Liver (tissue), 10 donors: ENCODE measurements at places on chromosomes 16 and 17. TPM values are rescaled to one million over a fixed set of nuclear protein-coding genes. Genes with fewer than 3 reads are reported as not detected.

SULT1A2 gene
- polyA plus RNA-seq, result 29.4 TPM

ZNF423 gene
- polyA plus RNA-seq, result 0.37 TPM

GABARAP gene
- polyA plus RNA-seq, result 489 TPM

ZNF624 gene
- 0.72 TPM for polyA plus RNA-seq

TPSG1 gene
- polyA plus RNA-seq, result 0.55 TPM

HBA2 gene
- 15.5 TPM for polyA plus RNA-seq

DNA sequence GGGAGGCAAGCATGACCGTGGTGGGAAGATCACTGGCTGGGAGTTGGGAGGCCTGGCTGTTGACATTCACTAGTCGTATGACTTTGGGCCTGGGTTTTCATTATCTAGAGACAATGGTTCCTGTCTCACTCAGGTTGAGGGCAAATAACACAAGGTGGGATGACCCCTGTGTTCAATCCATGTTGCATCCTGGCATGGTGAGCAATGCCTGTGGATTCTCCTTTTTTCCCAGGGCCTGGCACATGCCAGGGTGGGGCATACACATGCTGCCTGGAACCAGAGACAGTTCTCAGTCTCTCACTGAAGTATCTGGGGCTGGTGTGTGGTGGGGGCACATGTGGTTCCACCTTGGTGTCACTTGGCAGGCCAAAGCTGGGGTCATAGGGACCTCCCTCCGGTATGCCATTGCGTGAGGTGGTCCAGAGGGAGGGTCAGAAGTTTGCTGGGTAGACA lies 5.4 kb downstream of the THRA start:
- no peaks in the 10 kb centered on the region for H3K27me3 ChIP-seq
- no peaks in the 10 kb centered on the region for H3K36me3 ChIP-seq
- DNase-seq, result no peak
- peak overlapping the region; percentile 1 for H3K27ac ChIP-seq

DNA sequence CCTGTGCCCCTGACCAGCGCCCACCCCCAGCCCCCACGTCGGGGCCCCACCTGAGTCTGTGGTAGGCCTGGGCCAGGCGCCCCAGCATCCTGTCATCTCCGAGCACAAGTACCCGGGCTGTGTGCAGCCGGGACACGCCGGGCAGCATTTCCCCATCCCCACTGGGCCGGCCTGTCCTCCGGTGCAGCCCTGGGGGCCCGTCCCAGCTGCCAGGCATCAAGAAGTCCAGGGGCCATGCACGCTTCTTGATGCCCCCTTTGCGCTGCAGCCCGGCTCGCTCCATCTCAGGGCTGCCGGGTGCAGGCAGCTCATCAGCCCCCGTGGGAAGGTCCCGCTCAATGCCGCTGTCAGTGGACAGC lies 29.3 kb upstream of the MFSD6L start:
- DNase-seq, result no peak
- H3K4me1 ChIP-seq, result no peaks in the 10 kb centered on the region
- no peaks in the 10 kb centered on the region for H3K36me3 ChIP-seq

DNA sequence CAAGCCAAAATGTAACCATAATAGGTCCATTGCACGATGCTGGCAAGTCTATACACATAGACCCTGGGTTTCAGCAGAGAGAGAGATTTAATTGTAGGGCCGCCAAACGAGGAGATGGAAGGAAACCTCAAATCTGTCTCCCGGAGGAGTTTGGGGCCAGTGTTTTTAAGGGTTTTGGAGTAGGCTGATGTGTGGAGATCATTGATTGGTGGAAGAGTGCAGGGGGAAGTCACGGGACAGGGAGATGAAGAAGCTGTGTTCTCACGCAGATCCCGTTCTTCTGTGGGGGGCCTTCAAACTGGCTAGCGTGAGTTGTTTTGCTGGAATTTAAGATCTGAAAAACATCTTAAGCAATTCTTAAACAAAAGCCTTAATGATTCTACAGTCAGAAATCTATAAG lies 84.8 kb downstream of the KATNIP start:
- H3K4me3 ChIP-seq, result no peak overlapping the region
- DNase-seq, result no peak
- H3K4me1 ChIP-seq, result no peaks in the 10 kb centered on the region
- H3K27me3 ChIP-seq, result no peaks in the 10 kb centered on the region

- H3K4me1 ChIP-seq, result peaks cover 17% of the 10 kb centered on the region
- no peak overlapping the region for H3K4me3 ChIP-seq
- peaks cover 17% of the 10 kb centered on the region for H3K27me3 ChIP-seq
- DNase-seq, result no peak
- H3K27ac ChIP-seq, result no peak overlapping the region
- no peaks in the 10 kb centered on the region for H3K36me3 ChIP-seq
Measured at GRCh38 chr17:82376042-82376730, 4.6 kb downstream of the UTS2R start.

- no peaks in the 10 kb centered on the region for H3K36me3 ChIP-seq
- no peak for DNase-seq
- H3K27me3 ChIP-seq, result no peaks in the 10 kb centered on the region
- no peak overlapping the region for H3K27ac ChIP-seq
Measured at GRCh38 chr17:41058741-41059140, 1.2 kb downstream of the KRTAP2-3 start.
